ENCODE measurements at places on chromosomes 3 and 15.

DNA sequence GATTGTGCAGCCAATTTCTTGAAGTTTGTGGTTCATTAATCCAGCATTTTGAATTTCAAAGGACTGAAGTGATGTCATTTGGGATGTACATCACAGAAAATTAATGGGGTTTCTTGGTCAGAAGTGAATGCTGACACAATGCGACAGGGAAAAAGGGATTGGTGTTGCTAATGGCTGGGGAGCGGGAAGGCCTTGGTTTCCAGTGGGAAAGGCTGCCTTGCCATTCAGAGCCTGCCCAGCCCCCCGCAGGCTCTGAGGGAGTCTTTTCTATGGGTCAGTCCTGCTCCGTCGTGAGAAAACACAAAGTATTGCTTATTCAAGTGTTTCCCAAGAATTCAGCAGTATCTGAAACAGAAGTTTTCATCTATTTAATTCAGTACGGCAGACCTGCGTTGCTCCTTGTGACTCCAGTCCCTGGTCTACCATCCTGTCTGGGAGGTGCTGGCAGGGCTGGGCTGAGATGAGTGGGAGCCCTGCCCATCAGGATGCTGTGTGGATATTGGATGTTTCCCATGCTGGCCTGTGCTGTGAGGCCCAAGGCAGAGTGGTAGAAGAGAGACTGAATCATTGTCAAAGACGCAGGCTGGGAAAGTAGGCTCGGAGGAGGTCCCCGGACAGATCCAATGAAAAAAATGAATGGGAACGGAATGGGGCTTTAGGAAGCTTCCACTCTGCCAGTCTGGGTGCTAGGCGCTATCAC, 111.2 kb upstream of the KLHL25 start:
- DNase-seq: no peak

DNA sequence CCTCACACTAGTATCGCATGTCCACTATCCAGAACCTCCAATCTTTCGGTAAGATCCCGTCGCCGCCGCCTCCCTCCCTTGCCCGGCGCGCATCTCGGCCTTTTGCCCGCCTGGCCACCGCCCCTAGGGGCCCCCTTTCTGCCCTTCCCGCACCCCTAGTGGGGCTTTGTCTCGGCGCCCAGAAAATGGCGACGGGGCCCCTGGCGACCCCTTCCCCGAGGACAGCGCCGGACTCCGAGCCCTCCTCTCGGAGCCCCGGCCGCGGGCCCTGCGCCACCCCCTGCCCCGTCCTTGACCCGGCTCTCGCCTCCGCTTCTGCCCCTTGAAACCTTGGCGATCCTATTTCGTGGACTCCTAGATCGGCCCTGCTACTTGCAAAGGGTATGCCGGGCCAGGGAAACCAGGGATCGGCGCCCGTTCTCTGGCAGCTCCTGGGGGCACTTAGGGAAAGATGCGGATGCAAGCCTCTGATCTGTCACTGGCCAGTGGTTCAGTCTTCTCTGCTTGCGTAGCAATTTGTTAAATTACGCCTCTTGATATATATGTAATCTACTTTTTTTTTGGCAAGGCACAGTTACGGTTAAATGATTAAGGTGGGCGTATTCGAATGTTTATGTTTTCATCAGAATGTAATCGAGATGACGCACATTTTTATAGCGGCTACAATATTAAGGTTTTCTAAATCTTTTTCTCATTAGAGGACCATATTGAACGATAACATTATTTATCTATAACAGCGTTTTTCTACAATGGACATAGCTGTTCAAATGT, 603 bp downstream of the EIF1B start:
- peak; percentile 35 for DNase-seq

GRCh38 chr15:81275711-81276392, 48.1 kb downstream of the STARD5 start:
- DNase-seq: peak; percentile 18

DNA sequence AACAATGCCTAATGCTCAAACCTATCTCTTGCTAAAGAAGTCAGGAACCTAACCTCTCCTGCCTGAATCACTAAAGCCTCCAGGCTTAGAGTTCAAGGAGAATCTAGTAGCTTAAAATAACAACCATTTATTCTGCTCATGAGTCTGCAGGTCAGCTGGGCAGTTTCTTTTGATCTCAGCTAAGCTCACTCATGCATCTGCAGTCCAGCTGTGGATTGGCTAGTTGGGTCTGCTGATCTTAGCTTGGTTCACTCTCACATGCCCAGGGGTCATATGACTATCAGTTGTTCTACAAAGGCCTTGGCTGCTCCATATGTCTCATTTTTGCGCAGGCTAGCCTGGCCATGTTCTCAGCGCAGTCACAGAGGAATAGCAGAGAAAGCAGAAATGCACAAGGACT, 109.2 kb upstream of the STT3B start:
- peak; percentile 11 for DNase-seq

DNA sequence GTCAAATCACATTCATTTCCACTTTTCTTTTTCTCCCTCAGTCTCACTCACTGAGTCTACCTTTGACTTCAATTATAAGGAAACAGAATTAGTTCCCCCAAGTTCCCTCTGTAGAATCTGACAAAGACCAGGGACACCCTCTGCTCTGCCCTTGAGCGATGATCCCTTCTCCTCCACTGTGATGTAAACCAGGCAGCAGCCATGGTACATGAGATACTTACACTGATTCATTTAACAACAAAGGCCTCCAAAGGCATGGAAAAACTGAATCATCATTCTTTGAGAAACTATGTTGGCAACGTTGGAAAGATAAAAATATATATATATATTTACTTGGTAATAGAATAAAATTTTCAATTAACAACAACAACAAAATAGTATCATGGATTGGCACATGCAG, 84.1 kb downstream of the P3H2 start:
- DNase-seq: no peak

DNA sequence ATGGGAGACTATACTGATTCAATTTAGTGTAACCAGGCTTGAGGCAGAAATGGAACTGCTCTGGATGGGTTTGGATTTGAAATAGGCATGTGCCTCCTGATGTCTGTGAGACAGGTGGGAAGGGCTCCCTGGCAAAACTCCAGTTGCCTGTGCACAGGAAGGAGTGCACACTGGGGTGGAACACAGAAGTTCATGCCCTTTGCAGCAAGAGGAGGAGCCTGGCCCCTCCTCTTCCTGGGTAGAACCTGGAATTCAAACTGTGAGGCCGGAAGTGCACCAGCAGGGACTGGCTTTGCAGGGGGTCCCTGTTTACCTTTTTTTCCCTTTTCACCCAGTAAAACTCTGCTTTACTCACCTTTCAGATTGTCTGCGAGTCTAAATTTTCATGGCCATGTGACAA, 99.9 kb downstream of the GMPS start:
- DNase-seq: no peak
